Ovary (tissue), 10 donors: ENCODE measurements at places on chromosomes 16 and 17.

GRCh38 chr17:38454532-38454931, 26.3 kb downstream of the ARHGAP23 start:
- peak; percentile 59 for DNase-seq

- DNase-seq = peak; percentile 33
These were observed 441 bp downstream of the CMTM4 start for GRCh38 chr16:66695935-66696668.

GRCh38 chr16:86354641-86355513, 155.4 kb upstream of the FOXF1 start:
- DNase-seq = no peak

DNA sequence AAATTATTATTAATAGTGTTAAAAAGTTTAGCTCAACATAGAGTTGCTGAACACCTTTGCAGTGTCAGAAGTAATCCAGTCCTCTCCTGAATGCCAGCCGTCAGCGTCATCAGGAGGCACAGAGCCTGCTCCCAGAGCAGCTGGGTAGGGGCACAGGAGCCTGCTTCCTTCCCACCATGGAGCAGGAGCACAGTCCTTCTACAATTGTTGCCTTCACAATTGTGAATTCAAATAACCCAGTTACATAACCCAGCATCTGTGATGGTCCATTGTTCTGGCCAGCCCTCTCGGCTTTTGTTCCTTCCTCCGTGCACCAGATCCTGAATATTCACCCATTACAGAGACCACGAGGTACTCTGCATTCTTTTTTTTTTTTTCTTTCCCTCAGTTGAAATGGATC, 393.9 kb upstream of the MAF start:
- DNase-seq = no peak

DNA sequence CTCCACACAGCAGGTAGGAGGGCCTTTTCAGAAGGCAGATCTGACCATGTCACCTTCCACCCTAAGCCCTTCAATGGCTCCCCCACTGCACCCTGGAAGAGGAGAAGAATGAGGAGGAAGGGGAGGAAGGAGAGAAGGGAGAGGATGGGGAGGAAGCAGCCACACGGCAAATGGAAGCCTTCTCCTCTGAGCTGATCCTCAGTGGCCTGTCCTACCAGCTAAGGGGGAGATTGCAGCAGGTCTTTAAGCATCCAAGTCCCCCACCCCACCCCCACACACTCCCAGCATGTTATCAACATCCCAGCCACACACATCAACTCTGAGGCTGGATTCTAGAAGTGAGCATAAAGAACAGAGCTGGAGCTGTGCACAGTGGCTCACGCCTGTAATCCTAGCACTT, 46.2 kb upstream of the RBFOX3 start:
- DNase-seq = no peak

DNA sequence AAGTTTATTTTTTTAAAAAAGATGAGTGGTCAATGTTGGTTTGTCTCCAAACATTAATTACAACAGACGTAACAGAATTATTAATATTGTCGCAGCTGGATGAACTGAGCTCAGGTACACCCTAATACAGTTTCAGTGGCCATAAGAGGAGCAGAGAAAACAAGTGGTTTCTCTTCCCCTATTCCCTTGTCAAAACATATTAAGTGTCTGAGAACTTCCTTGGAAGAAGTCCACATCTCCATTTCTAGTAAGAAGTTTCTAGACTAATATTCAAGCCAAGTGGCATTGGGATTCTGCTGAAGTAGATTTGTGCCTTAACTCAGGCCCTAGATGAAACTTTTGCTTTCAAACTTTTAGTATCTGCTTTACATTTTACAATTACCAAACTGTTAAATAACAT, 47.7 kb downstream of the GNA13 start:
- DNase-seq = no peak

- DNase-seq = no peak
These were observed 6.7 kb downstream of the BAHCC1 start for GRCh38 chr17:81401723-81402529.

- DNase-seq = peak; percentile 18
These were observed 60.0 kb upstream of the MPHOSPH6 start for GRCh38 chr16:82229800-82230619.

- DNase-seq = no peak
These were observed 259.8 kb upstream of the MON1B start for GRCh38 chr16:76931186-76931585.

DNA sequence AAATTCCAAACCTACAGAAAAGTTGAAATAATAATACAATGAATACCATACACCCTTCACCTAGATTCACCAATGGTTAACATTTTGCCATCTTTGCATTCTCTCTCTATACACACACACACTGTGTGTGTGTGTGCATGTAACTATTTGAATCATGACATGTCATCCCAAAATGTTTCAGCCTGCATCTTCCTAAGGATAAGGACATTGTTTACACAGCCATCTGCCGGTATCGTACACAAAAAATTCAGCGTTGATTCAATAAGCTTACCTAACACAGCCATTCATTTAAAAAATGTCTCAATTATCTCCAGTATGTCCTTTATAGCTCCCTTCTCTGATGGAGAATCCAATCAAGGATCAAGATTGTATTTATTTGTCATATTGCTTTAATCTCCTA, 3.9 kb downstream of the MXRA7 start:
- DNase-seq = no peak

DNA sequence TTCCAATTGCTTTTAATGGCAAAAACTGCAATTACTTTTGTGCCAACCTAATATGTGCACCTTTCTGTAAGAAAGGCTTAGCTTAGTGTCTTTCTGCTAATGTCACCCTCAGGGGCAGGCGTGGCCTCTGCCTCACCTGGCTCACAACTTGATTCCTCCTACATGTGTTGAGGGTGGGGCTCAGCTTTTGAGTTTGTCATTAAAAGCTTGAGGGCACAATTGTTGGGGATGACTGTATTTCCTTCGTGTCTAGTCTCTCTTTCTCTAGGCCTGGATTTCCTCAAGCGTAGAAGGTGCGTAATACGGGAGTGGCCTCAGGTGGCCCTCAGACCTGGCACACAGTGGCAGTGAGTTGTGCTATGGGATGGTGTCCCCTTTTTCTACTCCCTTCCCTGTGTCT, 94.4 kb downstream of the CLEC16A start:
- DNase-seq = no peak

DNA sequence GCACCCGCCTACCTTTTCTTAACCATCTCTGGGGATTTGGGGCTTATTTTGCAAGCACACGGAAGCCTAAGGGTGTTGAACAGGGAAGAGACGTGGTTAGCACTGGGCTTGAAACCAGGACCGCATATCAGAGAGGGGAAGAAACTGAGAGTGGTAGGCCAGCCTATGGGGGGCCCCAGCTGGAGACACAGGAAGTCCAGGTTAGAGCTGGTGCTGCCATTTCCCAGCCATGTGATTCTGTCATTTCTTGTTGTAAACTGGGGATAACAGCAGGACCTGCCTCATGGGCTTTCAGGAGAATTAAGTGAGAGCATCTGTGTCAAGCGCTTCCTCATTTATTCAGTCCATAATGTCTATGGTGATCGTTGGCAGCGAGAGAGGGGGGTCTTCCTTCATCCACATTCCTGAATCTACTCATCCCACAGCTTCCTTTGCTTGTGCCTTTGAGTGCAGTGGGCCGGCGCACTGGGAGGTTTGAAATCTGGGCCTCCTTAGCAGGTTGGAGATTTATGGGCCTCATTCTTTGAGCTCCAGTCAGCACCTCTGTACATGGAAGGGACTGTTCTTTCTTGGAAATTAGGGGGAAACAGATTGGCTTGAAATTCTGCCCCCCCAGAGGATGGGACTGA, 20.1 kb downstream of the NKD1 start:
- no peak for DNase-seq

DNA sequence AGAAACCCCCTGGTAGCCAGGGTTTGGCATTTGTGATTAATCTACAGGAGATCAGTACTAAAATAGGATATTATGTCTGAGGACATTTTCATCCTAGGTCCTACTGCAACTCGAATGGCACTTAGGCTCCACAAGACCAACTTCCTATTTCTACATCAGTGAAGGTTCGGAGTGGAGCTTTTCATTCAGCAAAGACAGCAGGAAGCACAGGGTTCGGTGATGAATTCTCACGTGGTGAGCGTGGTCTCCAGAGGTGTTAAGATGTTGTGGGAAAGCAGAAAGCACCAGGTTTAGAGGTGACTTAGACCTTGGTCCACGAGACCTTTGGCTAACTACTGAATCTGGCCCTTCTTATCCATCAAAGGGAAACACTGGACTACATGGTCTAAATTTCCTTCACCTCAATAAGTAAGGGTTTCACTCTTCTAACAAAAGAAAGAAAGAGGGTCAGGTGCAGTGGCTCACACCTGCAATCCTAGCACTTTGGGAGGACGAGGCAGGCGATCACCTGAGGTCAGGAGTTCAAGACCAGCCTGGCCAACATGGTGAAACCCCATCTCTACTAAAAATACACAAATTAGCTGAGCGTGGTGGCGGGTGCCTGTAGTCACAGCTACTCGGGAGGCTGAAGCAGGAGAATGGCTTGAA, 13.9 kb upstream of the HELZ start:
- no peak for DNase-seq

- DNase-seq = no peak
These were observed 11.7 kb upstream of the CNTNAP4 start for GRCh38 chr16:76265434-76266045.

DNA sequence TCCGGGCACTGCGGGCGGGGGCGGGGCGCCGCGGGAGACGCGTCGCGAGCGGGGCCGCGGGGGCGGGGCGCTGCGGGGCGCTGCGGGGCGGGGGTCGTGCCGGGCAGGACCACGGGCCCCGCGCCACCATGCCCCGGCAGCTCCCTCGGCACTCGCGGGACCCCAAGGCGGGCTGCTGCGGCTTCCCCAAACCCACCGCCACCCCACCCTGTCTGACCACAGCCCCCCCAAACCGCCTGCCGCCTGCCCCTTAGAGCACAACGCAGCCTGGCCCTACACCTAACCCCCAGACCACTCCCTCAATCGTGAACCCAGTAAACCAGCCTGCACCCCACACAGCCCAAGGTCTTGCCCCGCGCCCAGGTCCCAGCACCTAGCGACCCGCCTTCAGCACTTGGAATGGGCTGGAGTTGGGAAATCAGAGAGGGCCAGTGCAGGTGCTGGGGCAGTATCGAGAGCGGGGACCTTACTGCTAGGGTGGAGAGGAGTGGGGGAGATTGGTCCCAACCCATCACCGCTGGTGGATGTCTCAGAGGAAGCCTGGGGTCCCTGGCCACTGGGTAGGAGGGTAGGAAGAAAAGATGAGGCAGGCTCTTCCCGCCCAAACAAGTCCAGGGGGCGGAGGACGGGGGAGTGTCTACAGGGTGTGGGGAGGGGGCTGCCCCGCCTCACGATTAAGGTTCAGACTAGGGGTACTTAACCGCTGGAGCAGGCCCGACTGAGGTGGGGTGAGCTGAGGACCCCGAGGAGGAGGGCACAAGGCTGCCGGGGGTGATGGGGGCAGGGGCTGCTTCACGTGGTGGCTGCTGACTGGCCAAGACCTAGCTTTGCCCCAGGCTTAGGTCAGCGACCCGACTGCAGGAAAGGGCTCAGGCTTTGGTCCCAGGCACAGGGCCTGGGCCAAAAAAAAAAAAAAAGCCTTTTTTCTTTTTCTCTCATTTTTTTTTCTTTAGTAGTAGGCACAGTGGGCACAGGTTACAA, 539 bp upstream of the VAMP2 start:
- peak; percentile 58 for DNase-seq

DNA sequence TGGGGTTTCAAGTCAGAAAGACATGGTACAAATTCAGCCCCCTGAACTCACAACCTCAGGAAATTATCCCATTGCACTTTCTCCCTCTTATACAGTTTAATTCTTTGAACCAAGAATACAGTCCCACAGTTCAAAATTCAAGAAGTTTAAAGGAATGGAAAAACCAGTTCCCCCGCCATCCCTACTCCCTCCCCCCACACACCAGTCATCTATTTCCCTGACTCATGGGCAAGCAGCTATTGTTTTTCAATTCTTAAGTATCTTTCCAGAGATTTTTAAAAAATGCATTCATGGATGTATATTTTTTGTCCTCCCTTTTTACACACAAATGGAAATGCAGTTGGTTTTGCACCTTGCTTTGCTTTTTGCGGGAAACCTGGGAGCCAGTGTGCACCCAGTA, 7.3 kb downstream of the SYCE1L start:
- no peak for DNase-seq

DNA sequence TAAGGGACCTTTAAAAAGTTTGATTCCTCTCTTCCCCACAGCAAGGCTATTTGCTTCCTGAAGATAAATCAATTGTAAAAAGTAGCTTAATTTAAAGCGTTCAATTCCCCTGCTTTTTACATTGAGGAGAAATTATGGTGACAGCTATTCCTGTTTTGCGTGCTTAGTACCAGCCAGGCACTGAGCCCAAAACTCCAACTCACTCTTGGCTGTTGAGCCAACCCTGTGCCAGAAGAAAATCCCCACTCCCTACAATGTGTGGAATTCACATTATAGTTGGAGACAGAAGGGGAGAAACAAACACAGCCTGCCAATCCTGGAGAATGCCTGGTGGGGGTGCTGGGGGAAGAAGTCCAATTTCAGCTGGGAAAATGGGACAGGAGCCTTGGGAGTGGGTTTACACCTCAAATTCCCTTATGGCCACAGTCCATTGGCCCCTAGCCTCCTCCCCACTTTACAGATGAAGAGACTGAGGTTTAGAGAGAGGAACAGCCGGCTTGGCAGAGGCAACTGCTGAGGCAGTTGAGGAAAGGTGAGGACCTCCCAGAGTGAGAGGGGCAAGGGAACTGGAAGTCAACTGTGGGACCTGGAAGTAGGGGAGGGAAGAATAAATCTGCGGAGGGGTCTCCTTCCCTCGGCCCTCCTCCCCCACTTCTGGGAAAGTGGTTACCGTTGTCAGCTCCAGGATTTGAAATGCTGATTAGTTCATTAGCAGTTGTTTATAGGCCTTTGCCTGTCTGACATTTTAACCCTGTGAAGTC, 26.1 kb downstream of the CDH1 start:
- no peak for DNase-seq

- DNase-seq = no peak
These were observed 4.2 kb downstream of the CLCN7 start for GRCh38 chr16:1470481-1471251.

DNA sequence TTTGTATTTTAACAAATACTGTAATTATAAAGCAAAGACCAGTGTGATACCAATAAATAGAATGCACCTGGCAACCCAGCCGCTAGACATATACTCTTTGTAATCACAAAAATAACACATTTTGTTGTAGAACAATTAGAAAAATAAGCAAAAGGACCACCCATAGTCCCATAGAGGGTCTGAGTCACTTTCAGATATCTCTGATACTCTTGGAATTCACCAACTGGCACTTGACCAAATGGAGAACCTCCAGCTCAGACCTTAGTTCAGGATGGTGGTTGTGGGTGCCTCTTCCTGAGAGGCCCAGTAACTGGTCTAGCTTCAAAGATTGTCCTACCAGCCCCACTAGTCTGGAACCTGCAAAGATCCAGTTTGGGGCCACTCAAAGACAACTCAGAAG, 789 bp upstream of the TERF2 start:
- no peak for DNase-seq

- no peak for DNase-seq
These were observed 13.1 kb upstream of the ETV4 start for GRCh38 chr17:43559161-43559816.

DNA sequence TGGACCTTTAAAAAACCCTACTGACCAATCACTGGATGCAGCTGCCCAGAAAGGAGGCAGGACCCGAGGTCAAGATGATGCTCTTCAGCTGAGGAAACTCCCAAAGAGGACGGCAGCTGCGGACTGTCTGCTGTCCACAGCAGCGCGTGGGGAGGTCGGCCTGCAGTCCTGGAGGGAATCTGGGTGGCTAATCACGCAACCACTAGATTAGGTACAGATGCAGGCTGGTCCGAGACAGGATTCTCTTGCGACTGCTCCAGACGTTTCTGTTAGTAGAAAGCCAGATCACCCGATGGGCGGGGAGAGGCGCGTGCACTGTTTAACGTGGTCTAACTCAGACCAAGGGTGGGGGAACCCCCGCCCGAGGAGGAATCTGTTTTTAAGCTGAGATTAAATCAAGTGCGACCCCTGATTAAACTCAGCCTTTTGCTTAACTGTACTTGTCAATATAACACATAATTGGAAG, 8.8 kb downstream of the CTRB2 start:
- no peak for DNase-seq
